ENCODE measurements at places on chromosomes 5 and 9.

DNA sequence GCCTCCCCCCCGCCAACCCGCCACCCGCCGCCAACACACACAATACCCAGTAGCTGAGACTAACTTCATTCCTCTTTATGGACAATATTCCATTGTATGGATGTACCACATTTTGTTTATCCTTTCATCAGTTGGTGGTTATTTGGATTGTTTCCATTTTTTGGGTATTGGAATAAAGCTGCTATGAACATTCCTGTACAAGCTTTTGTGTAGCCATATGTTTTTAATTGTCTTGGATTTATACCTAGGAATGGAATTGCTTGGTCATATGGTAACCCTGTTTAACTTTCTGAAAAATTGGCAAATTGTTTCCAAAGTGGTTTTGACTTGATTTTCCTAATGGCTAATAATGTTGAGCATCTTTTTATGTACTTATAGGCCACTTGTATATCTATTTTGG is 4.9 kb upstream of the UBTD2 start:
- no peak for DNase-seq

DNA sequence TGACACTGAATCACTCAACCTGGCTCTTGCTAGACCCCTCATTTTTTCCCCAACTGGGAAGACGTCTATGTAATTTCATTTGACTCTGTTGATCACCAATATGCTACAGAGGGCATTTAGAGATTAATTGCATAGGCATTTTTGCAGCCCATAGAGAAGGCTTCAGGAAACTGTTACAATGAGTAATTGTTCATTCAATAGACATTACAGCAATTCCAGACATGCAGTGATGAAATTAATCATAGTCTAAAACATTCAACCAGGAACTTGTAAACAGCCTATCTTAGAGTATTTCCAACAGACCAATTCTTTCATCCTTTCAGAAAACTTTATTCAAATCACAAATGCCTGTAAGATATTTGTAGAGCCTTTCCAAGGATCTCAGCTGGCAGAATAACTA is 122.3 kb downstream of the MARCHF11 start:
- DNase-seq = peak; percentile 37

DNA sequence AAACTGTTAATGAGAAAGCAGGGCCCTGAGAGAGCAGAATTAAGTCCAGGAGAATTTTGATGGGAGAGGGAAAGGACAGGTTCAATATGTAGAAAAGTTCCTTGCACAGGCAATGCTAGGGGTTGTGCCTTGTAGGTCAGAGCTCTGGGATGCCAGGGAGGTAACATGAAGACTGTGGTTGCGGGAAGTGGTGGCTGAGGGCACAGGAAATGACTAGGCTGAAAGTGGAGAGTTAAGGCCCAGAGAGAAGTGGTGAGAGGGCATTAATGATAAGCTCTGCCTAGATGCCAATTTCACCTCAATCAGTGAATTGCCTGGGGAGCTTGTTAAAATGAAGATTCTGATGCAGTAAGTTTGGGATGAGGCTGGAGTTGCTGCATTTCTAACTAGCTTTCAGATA is 31.5 kb upstream of the PPP3R2 start:
- DNase-seq = no peak

GRCh38 chr5:139863855-139864558 is 68.4 kb downstream of the PSD2 start:
- DNase-seq = peak; percentile 29

DNA sequence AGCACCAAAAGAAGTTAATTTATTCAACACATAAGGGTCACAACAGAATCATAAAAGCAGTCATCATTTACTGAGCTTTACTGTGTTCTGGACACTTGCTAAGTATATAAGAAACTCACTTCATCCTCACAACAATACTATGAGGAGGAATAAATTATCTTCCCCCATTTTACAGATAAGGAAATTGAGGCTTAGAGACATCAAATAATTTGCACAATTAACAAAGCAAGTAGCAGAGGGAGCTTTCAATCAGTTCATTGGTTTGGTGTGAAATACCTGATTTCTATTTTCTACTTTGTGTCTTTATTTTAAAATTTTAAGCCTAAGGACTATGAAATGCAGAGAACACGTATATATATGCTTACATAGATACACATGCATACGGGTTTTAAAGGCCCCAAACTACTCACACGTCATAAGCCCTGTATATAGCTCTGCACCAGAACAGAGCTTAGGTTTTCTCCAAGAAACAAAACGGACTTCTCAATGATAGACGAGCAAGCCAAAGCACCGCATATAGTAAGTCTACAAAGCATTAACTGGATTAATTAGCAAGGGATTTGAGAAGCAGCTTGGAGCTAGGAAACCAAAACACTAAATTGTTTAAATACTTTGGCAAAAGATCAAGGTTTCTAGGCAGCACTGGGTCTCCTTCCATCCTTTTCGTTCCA is 95.6 kb downstream of the DENND1A start:
- DNase-seq = no peak

DNA sequence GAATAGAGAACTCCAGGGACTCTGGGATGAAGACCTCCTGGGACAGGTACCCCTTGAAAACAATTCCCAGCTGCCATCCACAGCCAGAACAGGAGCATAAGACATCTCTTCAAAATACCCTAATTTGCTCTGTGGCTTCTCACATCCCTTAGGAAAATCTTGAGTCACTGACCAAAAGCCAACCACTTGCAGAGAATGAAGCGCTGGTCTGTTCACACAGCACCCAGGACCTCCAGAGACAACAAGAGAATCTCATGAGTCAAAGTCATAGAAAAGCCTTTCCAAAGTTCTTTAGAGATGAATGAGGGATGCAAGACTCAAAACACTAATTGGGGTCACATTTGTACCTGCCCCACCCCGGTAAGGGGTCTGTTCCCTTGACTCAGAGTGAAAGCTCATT is 210.6 kb downstream of the SEMA5A start:
- no peak for DNase-seq

DNA sequence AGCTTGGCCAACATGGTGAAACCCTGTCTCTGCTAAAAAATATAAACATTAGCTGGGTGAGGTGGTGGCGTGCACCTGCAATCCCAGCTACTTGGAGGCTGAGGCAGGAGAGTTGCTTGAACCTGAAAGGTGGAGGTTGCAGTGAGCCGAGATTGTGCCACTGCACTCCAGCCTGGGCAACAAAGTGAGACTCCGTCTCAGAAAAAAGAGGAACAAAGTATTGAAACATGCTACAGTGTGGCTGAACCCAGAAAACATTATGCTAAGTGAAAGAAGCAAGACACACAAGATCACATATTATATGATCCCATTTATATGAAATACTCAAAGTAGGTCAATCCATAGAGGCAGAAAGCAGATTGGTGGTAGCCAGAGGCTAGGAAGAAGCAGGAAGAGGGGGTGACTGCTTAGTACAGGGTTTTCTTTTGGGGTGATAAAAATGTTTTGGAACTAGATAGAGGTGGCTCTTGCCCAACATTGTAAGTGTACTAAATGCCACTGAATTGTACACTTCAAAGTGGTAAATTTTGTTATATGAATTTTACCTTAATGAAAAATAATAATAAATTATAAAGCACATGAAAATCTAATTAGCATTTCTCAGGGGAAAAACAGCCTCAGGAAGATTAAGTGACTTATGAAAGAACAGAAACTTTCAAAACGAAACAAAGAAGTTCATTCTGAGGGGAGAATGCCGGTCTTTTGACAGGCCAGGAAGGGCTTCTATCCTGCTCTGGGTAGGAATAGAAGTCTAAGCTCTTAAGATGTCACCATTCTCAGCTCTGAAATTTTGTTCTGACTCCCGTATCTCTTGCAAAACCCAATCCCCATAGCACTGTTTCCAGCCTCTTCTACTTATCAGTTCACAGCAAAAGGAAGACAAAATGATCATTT is 161.1 kb upstream of the TBCA start:
- DNase-seq = peak; percentile 61

DNA sequence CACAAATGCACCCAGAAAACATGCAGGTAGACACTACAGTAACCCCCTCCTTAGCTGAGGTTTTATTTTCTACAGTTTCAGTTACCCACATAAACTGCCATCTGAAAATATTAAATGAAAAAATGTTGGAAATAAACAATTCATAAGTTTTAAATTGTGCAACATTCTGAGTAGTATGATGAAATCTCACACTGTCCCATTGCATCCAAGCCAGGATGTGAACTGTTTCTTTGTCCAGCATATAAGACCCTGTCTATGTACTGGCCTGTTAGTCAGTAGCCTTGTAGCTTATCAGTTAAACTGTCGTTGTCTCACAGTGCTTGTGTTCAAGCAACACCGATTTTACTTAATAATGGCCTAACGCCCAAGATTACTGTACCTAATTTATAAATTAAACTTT is 630.5 kb downstream of the ANXA1 start:
- no peak for DNase-seq

- DNase-seq = no peak
Observed at GRCh38 chr5:147065071-147065470, 169.8 kb upstream of the STK32A start.

DNA sequence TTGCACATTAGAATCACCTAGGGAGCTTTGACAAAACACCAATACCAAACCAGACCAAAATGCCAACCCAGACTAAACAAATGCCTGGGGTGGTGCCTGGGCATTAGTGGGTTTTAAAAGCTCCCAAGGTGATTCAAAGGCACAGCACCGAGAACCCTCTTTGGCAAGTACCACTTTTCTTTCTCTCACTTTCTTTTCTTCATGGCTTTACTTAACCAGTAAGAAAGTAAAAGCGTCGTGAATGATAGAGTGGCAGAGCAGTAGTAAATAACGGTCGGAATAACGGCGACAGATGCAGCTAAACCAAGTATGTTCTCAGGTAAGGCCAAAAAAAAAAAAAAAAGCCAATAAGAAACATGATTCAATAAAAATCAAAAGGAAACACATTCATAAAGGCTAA is 49.5 kb downstream of the ZNF608 start:
- no peak for DNase-seq

DNA sequence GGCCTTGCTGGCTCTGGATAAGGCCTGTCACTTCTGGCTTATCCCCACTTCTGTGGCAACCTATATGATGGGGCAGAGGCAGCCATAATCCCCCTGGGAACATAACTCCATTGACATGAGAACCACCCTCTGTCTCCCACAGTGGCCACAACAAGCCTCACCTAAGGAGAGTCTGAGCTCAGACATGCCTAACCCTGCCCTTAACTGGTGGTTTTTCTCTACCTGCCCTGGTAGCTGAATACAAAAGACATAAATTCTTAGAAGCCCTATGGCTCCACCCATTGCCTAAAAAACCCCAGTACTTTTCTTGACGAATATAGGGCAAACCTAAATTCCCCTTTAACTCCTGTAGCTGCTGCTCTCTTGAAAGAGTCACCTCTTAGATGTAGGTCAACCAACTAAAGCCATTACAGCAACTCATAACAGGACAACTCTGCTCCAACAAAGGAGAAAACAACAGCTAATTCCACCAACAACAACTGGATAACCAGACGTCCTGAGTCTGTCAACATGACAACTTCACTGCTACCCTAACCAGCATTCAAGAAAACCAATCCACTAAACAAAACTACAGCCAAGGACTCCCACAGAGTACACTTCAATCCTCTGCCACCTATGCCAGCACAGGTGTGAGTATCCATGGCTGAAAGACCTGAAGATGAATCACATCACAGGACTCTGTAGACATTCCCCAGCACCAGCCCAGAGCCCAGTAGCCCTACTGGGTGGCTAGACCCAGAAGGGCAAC is 427.7 kb downstream of the PRELID2 start:
- DNase-seq = no peak

GRCh38 chr5:76522103-76522935 is 100.9 kb downstream of the F2RL2 start:
- DNase-seq = no peak

GRCh38 chr5:97388794-97389193 is 205.7 kb upstream of the RIOK2 start:
- DNase-seq = no peak

DNA sequence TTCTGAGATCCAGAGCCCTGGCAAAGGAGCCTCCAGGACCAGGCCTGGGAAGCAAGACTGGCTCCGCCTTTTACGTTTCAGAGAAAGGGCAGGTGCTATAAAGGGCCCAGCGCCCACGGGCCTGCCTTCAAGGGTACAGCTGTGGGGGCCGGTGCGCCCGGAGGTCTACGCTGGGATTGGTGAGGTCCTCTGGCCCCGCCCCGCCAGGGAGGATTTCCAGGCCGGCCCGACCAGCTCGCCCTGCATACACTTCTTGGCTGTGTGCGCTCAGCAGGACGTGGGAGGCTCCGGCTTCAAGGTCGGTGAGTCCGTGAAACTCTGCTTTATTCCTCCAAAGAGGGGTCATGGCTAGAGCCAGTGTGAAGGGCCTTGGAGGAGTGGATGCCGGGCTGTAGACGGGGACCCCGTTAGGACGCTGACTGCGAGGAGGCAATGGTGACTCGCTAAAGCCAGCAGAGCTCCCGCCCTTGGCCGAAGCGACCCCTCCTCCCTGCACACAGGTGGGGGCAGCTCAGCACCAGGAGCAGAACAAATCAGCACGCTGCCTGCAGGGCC is at the start of gene CKMT2:
TSS of gene CKMT2 (plus strand) at position 243 of the 555 bp plus-strand sequence. CDS start 17,811 bp downstream, outside the sequence.
- no peak for DNase-seq

GRCh38 chr9:131404581-131404980 is 10.7 kb downstream of the PRRC2B start:
- DNase-seq = peak; percentile 71

GRCh38 chr5:94218374-94218773 is 400.0 kb downstream of the KIAA0825 start:
- DNase-seq = no peak

DNA sequence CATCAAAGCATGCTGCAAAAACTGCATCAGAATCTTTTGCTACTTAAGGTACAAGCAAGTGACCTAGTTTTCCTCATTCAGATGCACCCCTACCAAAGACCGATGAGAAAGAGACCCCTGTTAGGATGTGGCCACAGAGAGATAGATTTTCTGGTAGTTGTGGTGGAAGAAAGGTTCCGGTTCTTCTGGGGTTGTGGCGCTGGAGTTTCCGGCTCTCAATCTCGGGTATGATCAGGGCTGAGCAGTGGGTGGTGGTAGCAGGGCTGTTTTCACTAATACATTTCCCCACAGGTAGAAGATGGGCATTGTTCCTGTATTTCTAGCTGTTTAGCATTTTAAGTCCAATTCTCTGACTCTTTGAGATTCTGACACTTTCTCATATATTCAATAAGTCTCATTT is 58.4 kb downstream of the PCSK1 start:
- no peak for DNase-seq

GRCh38 chr5:166004006-166004405 is 2287.4 kb upstream of the WWC1 start:
- no peak for DNase-seq

DNA sequence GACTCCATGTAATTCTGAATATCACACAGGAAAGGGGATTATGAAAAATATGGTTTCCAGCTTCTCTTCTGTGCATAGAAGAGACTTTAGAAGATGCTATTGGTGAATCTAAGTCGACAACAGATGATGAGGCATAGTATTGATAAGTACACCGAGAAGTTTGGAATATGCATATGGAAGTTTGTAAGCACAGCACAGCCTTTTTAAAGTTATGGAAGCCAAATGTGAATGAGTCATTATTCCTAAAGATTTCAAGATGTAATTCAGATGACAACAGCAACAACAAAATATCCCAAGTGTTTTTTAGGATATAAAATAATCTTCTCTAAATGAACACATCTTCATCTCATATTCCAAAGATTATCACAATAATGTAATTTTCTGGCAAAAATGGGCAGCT is 1723.3 kb downstream of the EFNA5 start:
- no peak for DNase-seq

- DNase-seq = no peak
Observed at GRCh38 chr5:138460032-138460693, 5.1 kb upstream of the EGR1 start.

- DNase-seq = no peak
Observed at GRCh38 chr5:169503886-169504285, 79.7 kb upstream of the SPDL1 start.

- DNase-seq = peak; percentile 32
Observed at GRCh38 chr9:17613758-17614157, 34.9 kb downstream of the SH3GL2 start.
